ENCODE measurements at places on chromosomes 3 and 15.

DNA sequence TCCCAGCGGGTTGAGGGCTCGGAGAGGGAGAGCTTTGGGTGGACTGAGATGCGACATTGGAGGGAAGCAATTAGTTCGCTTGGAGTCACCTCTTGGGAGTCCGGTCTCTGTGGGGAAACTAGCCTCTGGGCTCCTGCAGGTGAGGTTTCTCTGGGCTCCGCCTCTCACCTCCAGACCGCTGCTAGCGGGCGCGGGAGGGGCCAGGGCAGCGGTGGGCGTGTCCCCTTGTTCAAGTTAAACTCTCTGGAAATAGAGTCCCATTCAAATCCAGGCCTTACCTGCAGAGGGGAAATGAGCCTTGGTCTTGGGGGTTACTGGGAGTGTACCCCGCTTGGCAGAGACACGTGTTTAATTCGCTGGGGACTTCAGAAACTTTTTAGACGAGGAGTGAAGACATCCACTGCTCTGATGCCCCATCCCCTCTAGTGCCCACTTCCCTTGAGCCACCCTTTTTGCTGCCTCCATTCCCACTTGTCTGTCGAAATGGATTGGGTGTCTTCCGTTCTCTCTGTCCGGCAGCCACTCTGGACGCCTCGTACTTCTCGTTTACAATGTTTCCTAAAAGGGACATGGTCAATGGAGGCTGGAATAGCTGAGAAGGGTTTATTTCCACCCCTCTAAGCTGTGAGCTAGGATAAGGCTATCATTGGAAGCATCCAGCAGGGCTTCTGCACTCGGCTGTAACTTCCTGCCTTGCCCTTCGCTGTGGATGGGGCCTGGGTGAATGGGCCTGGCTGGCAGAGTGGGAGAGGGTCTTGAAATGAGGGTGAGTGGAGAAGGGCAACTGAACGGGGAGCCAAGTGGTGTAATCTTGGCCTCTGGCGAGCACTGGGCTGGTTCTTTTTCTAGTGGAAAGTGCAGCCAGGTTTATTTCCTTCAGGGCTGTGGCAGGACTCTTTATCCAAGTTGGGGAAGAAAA lies 1.1 kb downstream of the MITF start:
- DNase-seq: no peak

DNA sequence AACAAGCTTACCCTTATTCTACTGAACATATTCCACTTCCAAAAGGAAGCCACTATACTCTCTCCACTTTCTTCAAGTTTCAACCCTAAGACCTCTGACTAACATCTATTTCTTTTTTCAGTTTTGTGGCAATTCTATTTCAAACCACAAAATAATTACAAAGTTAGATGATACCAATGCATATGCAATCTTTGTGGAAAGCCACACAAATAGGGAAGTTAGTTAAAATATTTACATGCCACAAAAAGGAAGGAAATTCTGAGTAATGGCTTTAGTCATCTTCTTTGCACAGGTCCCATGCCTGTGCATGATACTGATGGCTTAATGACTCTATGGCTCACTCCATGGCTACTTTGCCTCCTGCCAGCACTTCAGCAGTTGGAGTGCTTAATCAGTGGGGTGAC lies 57.0 kb upstream of the MCTP2 start:
- no peak for DNase-seq

DNA sequence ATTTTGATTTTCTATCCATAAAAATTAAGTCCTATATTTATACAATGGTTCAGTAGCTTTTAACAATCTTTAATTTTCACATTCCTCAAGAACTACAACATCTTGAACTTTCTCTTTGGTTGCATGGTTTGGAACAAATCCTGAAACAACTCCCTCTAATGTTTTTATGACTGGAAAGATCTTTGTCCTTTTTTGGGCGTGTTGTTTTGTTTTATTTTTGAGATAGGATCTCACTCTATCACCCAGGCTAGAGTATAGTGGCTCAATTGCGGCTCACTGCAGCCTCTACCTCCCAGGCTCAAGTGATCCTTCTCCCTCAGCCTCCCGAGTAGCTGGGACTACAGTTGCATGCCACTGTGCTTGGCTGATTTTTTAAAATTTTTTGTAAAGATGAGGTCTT lies 4.0 kb downstream of the STX19 start:
- DNase-seq: no peak

- DNase-seq: no peak
Observed at GRCh38 chr15:77964193-77964592, 113.3 kb downstream of the TBC1D2B start.

- DNase-seq: no peak
Observed at GRCh38 chr15:55873024-55873720, 120.2 kb downstream of the NEDD4 start.

DNA sequence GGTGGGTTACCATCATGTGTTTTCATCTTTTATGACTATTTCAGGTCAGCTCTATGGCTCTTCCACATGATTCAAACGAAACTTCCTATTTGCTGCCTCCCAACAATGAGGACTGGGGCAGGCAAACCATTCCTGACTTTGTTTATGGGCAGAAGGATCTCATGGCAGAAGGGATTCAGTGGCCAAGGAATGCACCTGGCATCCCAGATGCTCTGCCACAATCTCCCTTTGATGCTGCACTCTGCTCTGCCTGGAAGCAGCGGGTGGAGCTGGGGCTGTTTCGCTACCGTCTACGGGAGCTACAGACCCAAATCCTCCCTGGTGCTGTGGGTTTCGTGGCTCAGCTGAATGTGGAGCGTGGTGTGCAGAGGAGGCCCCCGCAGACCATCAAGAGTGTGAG lies 6.8 kb downstream of the GDPGP1 start:
- no peak for DNase-seq

DNA sequence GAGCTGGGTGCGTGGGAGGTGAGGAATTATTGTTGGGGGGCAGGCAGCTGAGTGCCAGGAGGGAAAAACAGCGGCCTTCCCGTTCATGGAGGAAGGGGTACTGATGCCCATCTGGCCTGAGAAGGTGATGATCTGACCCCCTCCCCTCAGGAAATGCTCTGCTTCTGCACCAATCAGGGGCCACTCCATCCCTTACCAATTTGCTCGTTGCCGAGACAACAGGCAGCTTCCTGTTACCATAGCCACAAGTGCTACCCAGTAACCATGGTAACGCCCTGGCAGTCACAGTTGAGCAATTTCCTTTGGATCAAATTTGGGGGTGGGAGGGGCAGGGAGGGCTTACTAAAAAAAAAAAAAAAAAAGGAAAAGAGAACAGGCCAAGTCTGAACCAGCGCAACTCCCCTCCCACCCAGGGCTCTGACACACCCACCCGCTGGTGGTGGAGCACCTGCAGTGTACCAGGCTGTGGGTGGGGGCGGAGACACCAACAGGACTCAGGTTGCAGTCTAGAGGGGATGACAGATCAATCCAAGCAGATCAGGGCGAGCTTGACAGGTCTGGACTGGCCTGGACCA lies 13.7 kb downstream of the CELF6 start:
- no peak for DNase-seq

DNA sequence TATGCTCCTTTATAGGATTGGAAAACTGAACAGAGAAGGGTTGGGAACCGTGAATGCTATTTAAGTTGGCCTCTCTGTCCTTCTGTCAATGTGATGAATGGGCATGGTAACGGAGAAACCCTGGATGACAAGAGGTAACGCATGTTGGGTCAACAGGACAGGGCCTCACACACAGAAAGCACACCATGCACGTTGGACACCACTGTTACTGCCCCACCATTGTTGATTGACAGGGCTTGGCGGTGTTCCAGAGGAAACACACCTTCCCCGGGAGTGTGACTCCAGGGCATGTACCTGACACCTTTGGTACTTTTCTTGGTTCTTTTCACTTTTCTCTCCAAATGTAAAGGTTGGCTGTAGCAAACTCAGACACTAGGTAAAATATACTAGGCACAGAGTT lies 548.5 kb downstream of the OCA2 start:
- DNase-seq: no peak

DNA sequence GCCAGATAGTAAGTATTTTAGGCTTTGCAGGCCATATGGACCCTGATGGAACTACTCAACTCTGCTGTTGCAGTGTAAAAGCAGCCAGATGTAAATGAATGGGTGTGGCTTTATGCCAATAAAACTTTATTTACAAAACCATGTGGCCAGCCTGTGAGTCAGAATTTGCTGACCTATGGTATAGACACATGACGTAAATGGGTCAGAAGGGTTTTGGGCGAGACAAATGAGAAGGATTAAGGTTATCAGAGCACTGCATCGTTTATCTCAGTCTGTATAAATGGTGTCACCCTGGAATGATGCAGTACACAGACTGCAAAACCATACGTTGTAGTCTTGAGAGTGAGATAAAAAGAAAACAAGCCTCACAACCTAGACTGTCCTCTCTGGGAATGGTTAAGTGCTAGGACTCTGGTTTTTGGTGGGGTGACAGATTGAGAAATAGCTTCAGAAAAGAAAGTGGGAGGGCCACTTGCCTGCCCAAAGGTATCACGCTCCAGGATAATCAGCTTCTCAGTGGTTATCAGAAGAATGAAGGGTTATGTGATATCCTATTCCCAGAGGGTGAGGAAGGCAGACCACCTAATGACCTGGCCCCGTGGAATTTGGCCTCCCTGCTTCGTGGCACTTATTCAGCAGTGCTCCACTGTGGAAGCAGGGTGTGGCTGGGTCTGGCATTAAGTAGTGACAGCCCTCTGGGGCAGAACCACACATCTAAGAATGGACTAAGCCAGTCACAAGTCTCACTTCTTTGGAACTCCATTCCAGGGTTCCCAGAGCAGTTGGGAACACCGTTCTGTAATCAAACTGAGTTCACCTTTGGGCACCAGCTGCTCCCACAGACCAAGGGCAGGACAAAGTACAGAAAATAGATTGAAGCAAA lies 46.1 kb downstream of the ABHD5 start:
- no peak for DNase-seq

GRCh38 chr15:58330741-58331559 lies 100.8 kb upstream of the LIPC start:
- DNase-seq: no peak

DNA sequence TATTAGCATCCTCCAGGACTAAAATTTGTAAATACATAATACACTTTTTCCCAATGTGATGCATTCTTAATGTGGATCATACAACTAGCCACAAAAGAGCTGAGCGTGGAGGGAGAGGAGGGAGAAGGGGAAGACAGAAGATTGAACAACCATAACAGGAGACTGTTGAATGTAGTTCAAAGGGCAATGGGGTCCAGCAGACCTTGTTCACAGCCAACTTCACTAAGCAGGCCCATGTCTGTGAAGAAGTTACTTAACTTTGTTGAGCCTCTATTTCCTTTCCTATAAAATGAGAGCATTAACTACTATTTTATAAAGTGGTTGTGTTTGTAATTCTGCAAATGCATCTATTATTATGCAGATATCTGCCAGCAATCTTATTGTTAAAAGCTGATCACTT lies 13.3 kb downstream of the NCEH1 start:
- no peak for DNase-seq

DNA sequence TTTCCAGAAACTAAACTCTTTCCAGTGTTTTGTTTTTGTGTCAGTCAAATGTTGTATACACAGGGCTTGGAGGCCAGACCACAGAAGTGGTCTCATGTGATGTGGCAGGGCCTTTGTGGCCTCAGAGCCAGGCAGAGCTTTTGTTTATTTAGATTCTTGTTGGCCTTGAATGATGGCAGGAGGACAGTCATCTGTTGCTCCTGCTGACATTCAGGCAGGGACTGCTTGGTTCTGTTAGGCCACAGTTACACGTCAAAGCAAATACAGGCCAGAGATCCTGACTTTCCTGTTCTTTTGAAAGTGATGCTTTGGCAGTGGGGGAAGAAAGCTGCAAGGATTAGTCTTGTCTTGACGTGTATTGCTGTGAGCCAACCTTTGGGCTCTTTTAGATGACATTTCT lies 325.1 kb downstream of the CACNA2D3 start:
- no peak for DNase-seq

DNA sequence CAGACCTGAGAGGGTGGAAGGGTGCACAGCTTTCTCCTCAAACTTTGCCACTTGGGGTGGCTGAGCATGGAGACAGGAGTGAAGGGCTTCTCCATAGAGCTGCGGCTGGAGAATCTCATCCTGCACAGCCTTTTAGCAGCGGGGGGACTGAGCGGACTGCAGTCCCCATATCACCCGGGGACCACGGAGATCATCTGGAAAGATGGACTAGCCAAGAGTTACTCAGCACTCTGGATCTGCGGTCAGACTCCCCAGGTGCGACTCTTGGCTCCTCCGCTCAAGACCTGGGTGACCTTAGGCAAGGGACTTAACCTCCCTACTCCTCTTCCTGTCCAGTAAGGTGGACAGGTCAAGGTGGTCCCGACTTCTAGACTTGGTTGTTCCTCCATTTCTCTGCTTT lies 125.8 kb upstream of the MEF2A start:
- no peak for DNase-seq

GRCh38 chr3:31002730-31003129 lies 108.3 kb upstream of the GADL1 start:
- DNase-seq: no peak

- DNase-seq: no peak
Observed at GRCh38 chr3:25571285-25571684, 93.4 kb downstream of the TOP2B start.

GRCh38 chr15:85625856-85626255 lies 168.9 kb downstream of the KLHL25 start:
- no peak for DNase-seq

GRCh38 chr3:108818404-108818803 lies 4.2 kb upstream of the TRAT1 start:
- peak; percentile 54 for DNase-seq

DNA sequence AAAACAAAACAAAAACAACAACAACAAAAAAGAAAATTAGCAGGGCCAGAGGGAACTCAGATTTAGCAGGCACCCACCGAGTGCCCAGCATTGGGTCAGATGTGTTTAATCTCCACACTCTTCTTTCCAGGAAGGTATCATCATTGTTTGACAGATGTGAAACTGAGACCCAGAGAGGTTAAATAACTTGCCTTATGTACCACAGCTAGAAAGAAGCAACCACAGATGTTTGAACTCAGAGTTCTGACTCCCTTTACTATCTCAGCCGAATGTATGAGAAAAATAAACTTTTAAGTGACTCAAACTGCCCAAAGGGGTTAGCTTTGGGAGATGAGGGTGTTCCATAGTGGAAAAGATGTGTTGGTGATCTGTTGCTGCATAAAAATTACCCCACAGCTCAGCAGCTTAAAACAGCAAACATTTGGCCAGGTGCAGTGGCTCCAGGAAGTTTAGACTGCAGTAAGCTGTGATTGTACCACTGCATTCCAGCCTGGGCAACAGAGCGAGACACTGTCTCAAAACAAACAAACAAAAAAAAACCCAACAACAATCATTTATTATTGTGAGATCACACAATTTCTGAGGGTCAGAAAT lies 4.5 kb upstream of the RPP25 start:
- no peak for DNase-seq

DNA sequence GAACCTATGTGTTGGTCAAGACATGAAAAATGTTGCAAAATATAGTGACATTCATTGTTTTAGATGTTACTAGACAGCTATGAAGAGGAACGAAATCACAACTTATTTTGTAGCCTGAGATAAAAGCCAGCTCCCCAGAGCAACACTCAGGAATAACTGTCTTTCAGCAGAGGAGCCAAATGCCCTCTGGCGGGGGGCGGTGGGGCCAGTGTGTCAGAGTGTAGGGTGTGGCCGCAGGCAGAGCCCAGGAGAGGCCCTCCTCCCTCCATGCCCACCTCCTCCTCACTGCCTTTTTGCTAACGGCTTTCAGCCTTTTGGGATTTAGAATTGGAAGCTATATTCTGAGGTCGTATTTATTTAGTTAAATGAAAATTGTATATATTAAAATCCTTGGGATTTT lies 16.9 kb downstream of the APOD start:
- no peak for DNase-seq

GRCh38 chr15:35886765-35887164 lies 340.8 kb upstream of the DPH6 start:
- no peak for DNase-seq

Measured in stimulated activated CD4-positive, alpha-beta T cell treated with anti-CD3 and anti-CD28 coated beads, TNF-alpha, amount 100 ng/mL, for 4 hours (primary cell).